ENCODE measurements at places on chromosomes 6 and 20. TPM values are rescaled to one million over a fixed set of nuclear protein-coding genes. Genes with fewer than 3 reads are reported as not detected.

The GCNT2 gene
- total RNA-seq: 58.3 TPM

The CLVS2 gene
- 35.0 TPM for total RNA-seq

The SH3BGRL2 gene
- 26.1 TPM for total RNA-seq

The NKX2-4 gene
- not detected for total RNA-seq

The HLA-DRA gene
- total RNA-seq: 3.6 TPM

Data from cerebellum (tissue), 4 donors.